ENCODE measurements at places on chromosomes 7 and 10.

DNA sequence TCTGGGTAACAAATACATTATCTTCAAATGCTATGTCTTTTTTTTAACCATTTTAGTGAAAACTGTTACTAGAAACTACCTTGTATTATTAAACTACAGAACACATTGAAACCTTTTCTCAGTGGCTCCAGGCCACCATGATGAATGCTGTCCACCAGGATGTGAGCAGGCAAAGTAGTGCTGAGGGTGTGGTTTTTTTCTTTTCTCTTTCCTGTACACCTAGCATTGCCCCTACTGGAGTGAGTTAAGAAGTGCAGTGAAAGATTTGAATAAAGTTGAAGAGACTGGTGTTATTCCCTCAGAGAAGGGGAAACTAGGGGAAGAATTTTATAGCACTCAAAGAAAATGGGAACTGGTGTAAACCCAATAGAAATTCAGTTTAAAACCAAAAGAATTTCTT, 120.0 kb upstream of the SAMD8 start:
- DNase-seq, result no peak

DNA sequence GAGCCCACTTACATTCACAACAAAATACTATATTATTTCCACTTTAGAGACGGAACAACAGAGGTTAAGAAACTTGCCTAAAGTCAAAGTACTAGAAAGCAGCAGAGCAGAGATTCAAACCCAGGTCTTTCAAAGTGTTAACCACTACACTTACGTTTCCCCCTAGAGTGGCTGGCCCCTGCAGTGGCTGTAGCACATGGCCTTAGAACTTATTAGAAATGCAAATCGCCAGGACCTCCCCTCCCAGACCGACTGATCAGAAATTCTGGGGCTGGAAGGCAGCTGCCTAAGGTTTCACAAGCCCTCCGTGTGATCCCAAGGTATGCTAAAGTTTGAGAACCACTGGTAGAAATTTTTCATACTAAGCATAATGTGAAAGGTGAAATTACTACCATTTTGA, 8.1 kb downstream of the MPP7 start:
- DNase-seq, result no peak

DNA sequence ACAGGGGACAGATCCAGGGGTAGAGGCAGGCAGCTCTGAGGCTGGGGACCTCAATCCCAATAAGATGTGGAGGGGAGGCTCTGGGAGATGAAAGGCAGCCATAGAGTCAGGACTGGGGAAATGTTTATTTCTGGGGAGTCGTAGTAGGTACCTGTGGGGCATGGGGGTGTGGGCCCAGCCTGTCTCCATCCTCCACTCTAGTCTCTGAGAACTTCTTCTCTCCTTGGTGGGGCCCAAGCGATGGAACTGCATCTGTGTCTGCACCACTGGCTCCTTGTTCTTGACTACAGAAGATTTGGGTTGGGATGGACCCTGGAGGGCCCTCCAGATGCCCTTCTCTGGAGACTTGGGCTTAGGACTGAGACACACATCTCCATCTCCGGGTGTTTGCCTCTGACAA, 953.9 kb upstream of the ZNF722 start:
- no peak for DNase-seq

GRCh38 chr7:155863721-155864151, 51.5 kb upstream of the SHH start:
- DNase-seq, result no peak

- DNase-seq, result no peak
These were observed 306.6 kb upstream of the LRGUK start for GRCh38 chr7:133820584-133820983.

DNA sequence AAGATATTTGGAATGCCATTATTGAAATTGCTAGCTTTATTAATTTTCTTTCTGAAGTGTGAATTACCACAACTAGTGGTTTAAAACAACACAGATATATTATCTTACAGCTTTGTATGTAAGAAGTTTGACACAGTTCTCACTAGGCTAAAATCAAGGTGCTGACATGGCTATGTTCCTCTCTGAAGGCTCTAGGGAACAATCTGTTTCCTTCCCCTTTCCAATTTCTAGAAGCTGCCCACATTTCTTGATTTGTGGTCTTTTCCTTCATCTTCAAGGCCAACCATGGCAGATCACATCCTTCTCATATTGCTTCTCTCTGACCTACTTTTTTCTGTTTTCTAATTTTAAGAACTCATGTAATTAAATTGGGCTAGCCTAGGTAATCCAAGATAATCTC, 43.3 kb upstream of the SLC26A3 start:
- DNase-seq, result no peak

DNA sequence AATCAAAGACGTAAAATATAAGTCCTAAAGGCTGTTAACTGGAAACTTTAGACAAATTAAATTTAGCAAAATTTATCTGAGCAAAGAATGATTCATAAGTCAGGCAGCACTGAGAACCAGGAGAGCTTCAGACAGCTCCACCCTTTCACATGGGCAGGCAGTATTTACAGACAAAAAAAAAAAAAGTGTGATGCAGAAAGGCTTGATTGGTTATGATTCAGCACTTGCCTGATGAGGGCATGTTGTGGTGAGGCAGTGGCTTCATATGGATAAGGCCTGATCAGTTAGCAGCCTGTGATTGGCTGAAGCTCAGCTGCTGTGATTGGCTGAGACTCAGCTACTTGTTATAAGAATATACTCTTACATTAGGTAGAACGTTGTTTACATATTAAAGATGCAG, 495.4 kb upstream of the POM121L12 start:
- no peak for DNase-seq

GRCh38 chr7:100867776-100868485, 744 bp downstream of the TRIP6 start:
- DNase-seq, result no peak
